ENCODE measurements at places on chromosomes 2 and 18.

- no peak for DNase-seq
Observed at GRCh38 chr2:234462218-234462992, 34.5 kb downstream of the ARL4C start.

- DNase-seq = no peak
Observed at GRCh38 chr2:216084547-216084946, 2.8 kb downstream of the TMEM169 start.

- no peak for DNase-seq
Observed at GRCh38 chr2:43074592-43075053, 151.8 kb downstream of the ZFP36L2 start.

DNA sequence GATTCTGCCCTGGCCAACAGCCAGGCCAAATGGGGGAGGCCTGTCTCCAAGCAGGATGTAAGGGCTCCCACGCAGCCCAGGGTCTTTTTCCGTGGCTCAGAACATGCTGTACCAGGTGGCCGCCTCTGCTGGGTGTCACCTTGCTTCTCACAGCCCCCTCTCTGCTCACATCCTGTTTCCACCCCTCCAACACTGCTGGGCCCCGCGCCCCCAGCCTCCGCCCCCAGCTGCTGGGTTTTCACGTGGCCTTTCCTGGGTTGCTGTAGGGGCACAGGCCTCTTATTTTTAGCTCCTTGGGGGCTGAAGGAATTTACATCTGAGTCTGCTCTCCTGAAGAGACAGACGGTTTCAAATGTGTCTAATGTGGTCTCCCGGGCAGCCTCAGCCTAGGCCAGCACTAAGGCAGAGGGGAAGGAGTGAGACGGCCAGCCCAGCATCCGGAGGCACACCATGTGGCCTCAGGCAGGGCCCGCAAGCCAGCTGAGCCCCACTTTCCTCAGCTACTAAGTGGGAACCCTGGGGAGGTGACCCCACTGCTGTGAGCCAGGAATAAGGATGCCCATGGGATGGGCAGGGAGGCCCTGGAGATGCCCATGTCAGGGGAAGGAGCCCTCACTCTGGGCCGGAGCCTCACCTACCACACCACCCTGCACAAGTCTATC lies 18.7 kb upstream of the DUSP2 start:
- peak; percentile 70 for DNase-seq

DNA sequence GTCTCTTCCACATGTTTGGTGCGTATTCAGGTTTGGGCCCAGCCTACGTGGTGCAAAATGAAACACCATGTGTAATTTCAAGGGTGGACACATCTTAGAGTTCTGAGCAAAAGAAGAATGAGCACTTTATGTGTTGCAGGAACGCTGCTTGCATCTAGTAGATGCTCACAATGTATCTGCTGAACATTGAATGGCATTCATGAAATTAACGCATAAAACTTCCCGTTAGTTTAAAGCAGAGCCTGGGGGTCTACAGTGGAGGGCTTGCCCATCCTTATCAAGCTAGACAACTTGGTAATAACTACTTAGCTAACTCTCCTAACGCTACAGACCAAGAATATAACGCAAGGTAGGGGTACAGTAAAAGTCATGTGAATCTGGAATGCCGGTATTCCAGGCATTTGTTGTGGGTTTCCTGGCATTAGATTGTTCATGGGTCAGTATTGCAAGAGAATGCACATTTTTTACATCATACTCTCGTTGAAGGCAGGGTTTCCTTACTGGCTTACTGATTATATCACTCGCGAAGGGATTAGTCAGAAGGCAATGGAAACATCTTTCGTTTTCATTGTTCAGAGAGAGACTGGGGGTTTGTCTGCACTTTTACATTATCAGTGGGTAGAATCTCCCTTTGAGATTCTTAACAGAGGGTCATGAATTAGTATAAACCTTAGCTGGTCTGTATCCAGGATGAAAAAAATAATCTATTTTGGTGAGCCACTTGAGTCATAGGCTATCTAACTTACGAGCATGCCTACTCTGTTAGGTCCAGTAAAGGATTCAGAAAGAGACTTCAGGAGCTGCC lies 229.5 kb upstream of the EPAS1 start:
- DNase-seq = no peak

GRCh38 chr2:69973335-69973735 lies 11.9 kb upstream of the ASPRV1 start:
- no peak for DNase-seq

DNA sequence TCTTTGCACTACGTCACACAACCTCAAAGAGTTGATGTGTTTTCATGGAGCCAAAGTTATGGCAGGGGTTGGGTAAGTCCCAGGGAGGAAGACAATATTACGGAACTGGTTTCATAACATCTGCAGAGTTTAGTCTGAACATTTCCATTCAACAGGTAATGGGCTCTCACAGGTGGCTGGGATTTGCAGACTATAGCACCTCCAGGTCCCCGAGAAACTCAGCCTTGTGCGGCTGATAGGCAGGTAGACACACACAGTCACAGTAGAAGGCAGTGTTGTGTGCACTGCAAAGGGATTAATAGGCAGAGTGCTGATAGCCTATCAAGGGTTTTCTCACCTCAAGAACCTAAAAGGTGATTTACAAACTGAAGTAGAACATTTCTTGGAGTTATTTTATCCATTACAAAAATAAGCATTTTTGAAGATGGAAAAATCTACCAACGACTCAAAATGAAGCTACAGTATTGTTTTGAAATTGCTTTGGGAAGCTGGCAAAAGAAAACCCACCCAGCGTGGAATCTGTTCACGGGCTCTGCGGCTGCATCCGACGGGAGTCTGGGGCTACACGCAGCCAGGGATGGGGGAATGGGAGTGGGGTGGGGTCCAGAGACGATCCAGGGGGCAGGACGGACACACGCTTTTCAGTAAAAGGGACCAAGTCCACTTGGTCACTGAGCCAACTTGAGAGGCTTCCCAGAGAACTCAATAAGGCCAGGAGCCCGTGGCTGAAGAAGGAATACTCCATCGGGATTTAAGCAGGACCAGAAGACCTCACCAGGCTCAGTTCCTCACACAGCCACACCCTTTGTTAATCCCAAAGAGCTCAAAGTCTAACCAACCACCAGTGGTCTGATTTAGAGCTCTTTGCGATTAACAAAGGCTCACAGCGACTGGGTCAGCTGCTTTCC lies 82.9 kb downstream of the CHRNA1 start:
- DNase-seq = no peak

GRCh38 chr2:70641263-70641784 lies 87.7 kb upstream of the TGFA start:
- no peak for DNase-seq
